ENCODE measurements at places on chromosomes 6 and 20.

DNA sequence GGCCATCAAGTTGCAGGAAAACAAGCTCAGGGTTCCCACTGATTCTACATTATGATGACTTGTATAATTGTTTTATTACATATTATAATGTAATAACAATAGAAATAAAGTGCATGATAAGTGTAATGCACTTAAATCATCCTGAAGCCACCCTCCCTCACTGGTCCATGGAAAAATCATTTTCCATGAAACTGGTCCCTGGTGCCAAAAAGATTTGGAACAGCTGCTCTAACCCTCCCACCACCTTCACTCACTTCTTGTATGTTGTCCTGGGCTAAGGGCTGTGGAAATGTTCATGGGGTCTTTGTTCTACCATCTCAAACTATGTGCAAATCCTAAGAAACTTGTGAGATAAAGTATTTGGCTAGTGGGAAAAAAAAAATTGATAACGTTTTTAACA lies 133.8 kb downstream of the LRRC1 start:
- DNase-seq = no peak

DNA sequence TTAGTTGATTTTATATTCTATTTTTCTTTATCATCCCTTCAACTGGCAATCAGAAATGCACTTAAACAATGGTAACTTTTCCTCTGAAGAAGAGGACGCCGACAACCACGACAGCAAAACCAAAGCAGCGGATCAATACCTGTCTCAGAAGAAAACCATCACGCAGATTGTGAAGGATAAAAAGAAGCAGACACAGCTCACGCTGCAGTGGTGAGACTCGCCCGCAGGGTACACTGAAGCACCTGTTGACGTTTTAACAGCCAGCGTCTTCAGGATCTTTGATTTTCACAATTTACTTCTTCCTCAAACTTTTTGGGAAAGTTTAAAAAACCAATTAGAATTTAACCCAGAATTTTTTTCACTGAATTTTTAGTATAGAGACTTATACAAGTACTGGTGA lies 701 bp downstream of the RFX6 start:
- no peak for DNase-seq

DNA sequence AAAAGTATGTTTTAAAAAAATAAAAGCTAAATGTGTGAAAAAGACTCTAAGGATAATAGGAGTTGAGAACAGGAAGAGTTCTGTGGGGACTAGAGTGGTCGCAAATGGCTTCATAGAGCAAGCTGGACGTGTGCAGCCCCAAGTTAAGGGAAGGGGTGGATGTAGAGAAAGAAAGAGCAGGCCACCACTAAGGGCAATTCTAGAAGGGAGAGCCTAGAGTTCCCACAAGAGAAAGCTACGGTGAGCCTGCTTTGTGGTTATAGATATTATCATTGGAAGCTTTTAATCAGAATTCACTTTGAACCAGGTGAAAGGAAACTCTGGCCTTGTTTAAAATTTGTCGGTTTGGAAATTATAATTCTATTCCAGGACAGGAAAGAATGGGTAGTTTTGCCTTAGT lies 101.6 kb downstream of the HIVEP2 start:
- no peak for DNase-seq

DNA sequence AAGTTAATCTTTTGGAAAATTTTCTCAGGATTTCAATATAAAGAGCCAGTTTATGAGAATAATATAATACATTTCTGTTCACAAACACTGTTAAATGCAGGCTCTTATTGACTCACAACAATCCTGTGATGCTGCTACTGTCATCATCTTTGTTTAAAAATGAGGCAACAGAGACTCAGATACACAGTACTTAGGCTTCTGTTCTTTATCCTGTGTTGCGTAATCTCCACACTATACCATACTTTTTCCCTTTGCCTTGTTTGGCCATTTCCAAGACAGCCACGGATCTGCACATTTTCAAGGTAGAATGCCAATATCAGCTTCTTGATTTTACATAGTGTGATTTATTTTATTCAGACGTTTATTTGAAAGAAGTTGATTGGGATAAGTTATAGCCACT lies 699.0 kb upstream of the CITED2 start:
- no peak for DNase-seq

DNA sequence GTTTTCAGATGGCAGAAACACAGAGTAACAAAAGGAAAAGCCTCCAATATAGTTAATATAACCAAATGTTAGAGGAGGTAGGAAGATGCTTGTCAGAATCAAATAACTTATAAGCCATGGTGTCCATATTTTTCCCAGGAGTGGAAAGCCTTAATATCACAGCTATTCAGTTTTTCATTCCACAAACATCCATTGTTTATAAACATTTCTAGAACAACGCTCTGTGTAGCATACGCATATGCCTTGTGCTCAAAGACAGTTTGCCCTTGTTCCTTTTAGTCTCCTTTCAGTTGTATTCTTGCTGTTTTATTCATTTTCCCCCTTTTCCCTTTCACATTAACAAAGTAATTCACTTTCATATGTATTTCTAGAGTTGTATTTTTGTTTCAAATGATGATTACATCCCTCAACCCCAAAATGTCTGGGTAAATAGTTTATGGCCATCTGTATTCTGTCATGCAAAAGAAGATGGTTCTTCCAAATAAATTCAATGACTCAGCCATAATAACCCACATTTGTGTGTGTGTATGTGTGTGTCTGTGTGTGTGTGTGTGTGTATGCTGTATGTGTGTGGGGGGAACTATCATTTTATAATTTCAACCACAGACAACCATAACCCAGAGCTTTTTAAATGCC lies 455.7 kb upstream of the SOX4 start:
- DNase-seq = no peak

GRCh38 chr6:27129917-27130316 lies 117.6 kb upstream of the PRSS16 start:
- no peak for DNase-seq

DNA sequence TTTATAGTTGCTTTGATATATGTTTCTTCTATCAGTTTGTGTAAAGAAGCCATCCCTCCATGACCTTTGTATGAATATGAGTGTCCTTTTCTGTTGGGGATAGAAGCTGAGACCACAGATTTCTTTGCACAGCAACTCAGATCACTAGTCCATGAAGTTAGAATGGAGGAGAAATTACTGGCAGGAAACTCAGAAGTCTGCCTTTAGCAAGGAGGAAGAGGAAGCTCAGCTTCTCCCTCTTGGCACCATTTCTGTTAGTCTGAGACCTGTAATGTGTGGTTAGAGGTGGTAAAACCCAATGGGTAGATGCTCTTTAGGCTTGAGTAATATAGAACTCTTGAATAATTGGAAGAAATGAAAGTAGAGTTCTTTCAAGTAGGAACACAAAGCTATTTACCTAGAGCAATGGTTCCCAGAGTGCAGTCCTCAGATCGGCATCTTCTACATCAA lies 995.3 kb upstream of the FLRT3 start:
- no peak for DNase-seq

GRCh38 chr6:95572098-95572497 lies 5.2 kb upstream of the MANEA start:
- DNase-seq = no peak

- no peak for DNase-seq
Measured at GRCh38 chr6:79712616-79713135, 81.5 kb downstream of the SH3BGRL2 start.

DNA sequence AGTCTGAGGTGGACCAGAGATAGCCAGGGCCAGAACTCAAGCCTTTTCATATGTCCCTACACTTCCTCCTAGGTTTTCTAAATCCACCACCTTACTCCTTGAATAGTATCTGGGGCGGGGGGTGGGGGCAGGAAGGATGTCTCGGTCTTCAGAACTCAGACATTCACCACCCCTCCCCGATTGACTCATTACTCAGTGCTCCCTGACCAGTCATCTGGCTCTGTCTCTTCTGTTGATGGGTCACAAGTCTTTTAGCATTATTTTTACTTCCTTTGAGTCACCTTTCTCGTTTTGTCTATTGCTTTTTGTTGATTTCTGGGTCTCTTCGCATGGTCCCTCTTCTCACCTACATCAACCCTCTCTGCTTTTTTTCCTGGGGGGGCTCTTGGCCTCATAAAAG lies 23.3 kb downstream of the NOX3 start:
- DNase-seq = no peak

- no peak for DNase-seq
Measured at GRCh38 chr6:56671651-56672461, 29.2 kb upstream of the DST start.

Measured in DMS 273 treated with DMSO at 0.1 percent for 48 hours (cell line).